ENCODE measurements at places on chromosomes 2 and 18.
A peak's percentile ranks its signal among the peaks of the same experiment; 100 is the strongest.

GRCh38 chr2:219210196-219210885 lies 3.8 kb downstream of the ZFAND2B start:
- DNase-seq: no peak

DNA sequence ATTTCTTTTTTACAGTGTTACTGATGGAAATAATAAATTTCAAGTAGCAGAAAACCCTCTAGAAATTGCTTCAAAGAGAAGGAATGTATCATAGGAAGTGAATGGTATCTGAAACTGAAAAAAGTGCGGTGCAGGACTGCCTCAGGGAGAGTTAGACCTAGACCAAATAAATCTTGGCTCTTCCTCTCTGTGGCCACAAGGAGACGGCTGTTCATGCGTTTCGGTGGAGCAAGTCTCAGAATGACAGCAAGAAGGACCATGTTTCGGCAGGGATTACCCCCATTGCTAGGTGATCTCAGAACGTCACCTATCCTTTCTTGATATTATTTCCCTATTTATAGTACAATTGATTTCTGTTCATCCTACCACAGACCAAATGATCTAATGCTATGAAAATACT lies 522.3 kb downstream of the SOX11 start:
- no peak for DNase-seq

- DNase-seq: no peak
These were observed 110.7 kb downstream of the INO80D start for GRCh38 chr2:205975082-205975949.

GRCh38 chr2:134737671-134738070 lies 18.9 kb upstream of the TMEM163 start:
- no peak for DNase-seq

DNA sequence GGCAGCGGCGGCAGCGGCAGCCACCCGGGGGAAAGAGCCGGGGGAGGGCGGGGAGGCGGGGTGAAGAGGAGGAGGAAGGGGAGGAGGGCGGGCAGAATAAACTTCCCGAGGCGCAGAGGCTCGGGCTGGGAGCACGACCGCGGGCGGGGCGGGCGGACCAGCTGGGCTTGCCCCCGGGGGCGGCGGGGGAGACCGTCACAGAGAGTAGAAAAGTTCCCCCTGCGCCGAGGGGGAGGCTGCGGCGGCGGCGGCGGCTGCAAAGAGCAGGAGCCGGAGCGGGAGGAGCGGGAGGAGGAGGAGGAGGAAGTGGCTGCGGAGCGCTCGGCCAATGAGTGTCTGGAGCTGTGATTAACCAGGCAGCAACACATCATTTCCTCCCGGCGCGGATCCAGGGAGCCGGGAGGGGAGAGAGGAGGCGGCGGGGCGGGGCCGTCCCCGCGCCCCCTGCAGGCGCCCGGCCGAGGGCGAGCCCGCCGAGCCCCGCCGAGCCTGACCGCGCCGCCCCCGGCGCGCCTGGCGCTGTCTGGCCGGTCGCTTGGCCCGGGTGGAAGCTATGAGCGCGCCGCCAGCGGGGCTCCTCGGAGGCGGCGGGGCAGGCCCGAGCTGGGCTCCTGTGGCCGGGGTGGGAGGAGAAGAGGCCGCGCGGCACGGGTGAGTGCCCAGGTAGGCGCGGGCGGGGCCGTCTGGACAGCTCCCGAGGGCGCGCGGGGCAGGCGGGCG lies at the start of gene ACVR1:
Gene ACVR1, minus strand, starts transcription at position 265 of the 720 bp plus-strand sequence. CDS start 76,837 bp downstream, outside the sequence.
- DNase-seq: peak; percentile 53

- no peak for DNase-seq
These were observed 22.1 kb downstream of the INHBB start for GRCh38 chr2:120368086-120368485.

GRCh38 chr18:49345931-49346696 lies 114.3 kb downstream of the DYM start:
- no peak for DNase-seq

- no peak for DNase-seq
These were observed 88.5 kb downstream of the PTRHD1 start for GRCh38 chr2:24704692-24705091.

- no peak for DNase-seq
These were observed 91.2 kb downstream of the GLI2 start for GRCh38 chr2:120826716-120827410.

- no peak for DNase-seq
These were observed 156.3 kb downstream of the DOCK10 start for GRCh38 chr2:224885836-224886547.

GRCh38 chr2:117127680-117128079 lies 686.8 kb upstream of the DDX18 start:
- DNase-seq: no peak

- no peak for DNase-seq
These were observed 518.8 kb downstream of the LRP1B start for GRCh38 chr2:141611981-141612380.

GRCh38 chr18:8744656-8745055 lies 39.3 kb downstream of the MTCL1 start:
- DNase-seq: peak; percentile 9

DNA sequence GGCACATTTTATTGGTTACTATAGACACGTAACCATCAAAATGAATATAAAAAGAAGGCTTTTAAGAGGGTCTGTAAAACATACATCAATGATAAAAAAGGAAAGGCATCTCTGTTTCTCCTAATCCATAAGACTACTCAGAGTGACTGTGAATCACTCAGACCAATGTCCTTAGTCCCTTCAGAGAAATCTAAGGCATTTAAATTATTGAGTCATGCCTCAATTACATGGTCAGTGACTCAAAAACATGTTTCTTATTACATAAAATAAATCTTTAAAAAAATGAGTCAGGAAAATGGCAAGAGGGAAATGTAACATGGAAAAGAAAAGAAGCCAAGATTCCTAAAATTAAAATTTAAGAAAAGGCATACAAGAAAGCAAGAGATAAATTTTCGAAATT lies 146.6 kb downstream of the ERBB4 start:
- no peak for DNase-seq

GRCh38 chr18:37975446-37975845 lies 409.8 kb upstream of the CELF4 start:
- no peak for DNase-seq

GRCh38 chr2:85405201-85406059 lies 4.7 kb downstream of the CAPG start:
- peak; percentile 46 for DNase-seq

- no peak for DNase-seq
These were observed 163.8 kb downstream of the CLIP4 start for GRCh38 chr2:29278966-29279365.

GRCh38 chr2:30346471-30347169 lies 100.4 kb upstream of the LCLAT1 start:
- no peak for DNase-seq

- no peak for DNase-seq
These were observed 302.9 kb downstream of the CMPK2 start for GRCh38 chr2:6562771-6563170.

- no peak for DNase-seq
These were observed 240.6 kb upstream of the NT5C1B start for GRCh38 chr2:18829976-18830375.

GRCh38 chr2:69589973-69590652 lies 53.4 kb downstream of the AAK1 start:
- no peak for DNase-seq

GRCh38 chr18:3151399-3152264 lies 68.1 kb downstream of the MYOM1 start:
- DNase-seq: no peak

- DNase-seq: no peak
These were observed 35.7 kb downstream of the LYPD6 start for GRCh38 chr2:149365931-149366583.

DNA sequence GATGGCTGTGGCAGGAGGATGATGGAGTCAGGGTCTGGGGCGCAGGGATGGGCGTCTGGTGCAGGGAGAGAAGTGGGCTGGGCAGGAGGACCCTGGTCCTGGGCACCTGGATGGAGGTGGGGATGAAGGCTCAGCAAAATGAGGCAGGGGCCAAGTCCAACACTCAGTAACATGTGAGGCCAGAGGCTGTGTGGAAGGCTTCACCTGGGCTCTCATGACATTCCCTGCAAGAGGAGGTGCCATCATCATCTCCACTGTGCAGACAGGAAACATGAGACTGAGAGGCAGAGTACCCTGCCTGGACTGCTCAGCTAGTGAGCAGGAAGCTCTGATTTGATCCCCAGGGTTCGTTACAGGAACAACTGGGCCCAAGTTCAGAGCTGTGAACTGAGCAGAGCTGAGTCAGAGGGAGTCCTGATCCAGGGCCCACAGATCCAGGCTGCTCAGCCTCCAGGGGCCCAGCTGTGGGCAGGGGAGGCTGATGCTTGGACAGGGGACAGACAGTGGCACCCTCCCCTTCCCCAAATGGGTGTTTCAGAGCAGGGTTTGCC lies 36.9 kb downstream of the HJURP start:
- DNase-seq: no peak

- DNase-seq: no peak
These were observed 1.3 kb downstream of the FMNL2 start for GRCh38 chr2:152336119-152336853.

GRCh38 chr2:43791035-43791765 lies 17.4 kb downstream of the DYNC2LI1 start:
- DNase-seq: no peak

GRCh38 chr2:111054791-111055691 lies 65.7 kb upstream of the BCL2L11 start:
- no peak for DNase-seq

DNA sequence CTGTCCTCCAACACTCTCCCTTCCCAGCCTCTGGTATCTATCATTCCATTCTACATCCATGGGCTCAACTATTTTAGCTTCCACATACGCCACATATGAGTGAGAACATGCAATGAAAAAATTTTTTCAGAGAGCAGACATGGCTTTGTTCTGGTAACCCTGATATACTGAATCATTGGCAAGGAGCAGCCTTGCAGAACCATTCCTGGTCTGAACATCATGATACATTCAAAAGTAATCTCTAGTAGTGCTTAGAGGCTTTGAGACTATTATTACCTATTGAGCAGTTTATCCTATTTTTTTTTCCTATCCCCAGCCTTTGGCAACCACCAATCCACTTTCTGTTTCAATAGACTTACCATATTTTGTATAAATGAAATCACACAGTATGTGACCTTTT lies 393.1 kb upstream of the KCNH7 start:
- no peak for DNase-seq

DNA sequence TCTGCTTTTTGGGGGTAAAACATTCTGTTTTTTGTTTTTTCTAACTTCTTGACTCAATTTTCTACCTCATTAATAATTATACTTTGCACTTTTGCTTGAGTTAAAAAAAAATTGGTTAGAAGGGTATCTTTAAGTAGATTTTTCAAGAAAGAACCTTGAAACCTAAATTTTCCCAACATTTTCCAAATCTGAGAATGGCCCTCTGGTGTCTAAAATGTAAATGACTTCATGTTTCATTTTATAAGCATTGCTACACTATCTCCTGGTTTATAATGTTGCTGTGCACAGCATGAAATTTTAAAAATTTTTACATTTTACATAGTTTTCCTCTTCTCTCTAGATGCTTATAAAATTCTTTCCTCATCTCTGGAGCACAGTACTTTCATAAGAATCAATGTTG lies 14.2 kb downstream of the EIF2AK2 start:
- no peak for DNase-seq

DNA sequence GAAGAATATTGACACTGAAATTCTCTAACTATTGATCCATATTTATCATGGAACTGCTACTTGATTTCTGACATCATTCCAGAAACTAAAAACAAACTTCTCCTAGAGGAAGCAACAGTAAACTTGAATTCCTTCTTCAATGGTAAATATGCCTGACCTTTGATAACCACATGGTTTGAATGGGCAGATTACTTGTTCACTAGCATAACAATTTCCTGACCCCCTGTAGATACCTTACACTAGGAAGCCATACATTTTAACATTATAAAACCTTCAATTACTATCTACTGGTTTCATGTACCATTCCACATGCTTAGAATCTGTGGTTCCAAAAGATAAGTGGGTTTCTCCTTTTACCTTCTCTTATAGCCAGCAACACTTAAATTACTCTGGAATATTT lies 36.5 kb upstream of the DSG1 start:
- DNase-seq: no peak

- no peak for DNase-seq
These were observed 124.6 kb downstream of the MBP start for GRCh38 chr18:77008006-77008405.

DNA sequence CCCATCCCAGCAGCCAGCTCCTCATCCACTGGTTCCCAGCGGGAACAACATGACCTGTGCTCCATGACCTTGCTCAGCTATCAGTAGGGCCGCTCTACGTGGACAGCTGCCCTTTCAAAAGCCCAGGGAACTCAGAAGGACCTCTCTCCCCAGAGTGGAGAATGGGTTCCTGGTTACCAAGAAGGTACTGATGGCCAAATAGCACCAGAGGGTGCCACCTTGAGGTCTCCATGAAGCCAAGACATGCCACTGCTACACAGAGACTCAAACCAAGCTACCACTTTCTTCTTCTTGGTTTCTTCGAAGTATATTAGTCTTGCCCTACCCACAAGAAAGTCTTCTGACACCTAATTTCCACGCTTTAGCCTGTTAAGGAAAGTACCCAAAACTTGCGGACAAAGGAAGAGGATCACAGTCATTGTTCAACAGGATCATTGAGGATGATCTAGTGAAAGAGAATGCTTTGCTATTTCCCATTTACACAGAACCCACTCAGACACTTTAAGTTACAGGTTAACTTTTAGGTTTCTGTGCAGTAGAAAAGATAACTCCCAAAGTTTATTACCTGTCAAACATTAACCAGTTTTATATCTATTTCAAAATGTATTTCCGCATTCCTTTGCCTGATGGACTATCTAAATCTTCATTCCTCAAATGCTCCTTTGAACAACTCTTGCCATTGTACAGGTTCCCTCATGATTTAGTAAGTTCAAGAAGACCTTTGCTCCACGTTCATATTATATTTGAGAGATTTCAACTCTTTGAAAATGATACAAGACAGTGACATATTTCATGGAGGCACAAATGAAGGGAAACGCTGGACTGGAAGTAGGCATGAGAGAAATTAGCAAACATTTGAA lies 102.2 kb downstream of the ALPK2 start:
- no peak for DNase-seq

- DNase-seq: no peak
These were observed 59.6 kb upstream of the ZFP36L2 start for GRCh38 chr2:43285987-43286386.

DNA sequence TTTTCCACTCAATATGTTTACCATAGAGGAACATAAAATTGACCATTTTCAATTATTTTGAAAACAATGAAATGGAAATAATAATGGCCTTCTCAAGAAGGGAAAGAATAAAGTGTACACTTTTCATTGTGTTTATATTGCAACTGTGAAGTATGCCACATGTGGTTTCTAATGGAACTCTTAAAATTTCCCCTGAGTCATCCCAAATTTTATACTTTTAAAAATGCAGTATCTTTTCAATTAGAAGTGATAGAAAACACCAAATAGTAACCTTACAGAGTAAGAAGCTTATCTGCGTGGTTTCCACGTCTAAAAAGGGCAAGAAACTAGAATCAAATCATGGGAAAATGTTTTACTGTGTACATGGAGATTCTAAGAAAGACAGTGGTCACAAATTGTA lies 70.0 kb downstream of the SCG2 start:
- DNase-seq: no peak
